ENCODE measurements at places on chromosomes 11 and 22. TPM values are rescaled to one million over a fixed set of nuclear protein-coding genes. Genes with fewer than 3 reads are reported as not detected.

Gene NOL12
- total RNA-seq, result 31.4 TPM

Gene ADM2
- total RNA-seq, result 0.76 TPM

Gene LGALS12
- total RNA-seq, result not detected

Gene TECTA
- total RNA-seq, result 0.08 TPM

Gene ANGPTL5
- total RNA-seq, result not detected

Gene UVRAG
- total RNA-seq, result 17.2 TPM

GRCh38 chr22:31857247-31857646, 87.1 kb upstream of the YWHAH start:
- no peaks in the 10 kb centered on the region for H3K4me1 ChIP-seq
- peaks cover 3% of the 10 kb centered on the region for H3K36me3 ChIP-seq
- no peaks in the 10 kb centered on the region for H3K27me3 ChIP-seq
- no peak overlapping the region for H3K4me3 ChIP-seq

DNA sequence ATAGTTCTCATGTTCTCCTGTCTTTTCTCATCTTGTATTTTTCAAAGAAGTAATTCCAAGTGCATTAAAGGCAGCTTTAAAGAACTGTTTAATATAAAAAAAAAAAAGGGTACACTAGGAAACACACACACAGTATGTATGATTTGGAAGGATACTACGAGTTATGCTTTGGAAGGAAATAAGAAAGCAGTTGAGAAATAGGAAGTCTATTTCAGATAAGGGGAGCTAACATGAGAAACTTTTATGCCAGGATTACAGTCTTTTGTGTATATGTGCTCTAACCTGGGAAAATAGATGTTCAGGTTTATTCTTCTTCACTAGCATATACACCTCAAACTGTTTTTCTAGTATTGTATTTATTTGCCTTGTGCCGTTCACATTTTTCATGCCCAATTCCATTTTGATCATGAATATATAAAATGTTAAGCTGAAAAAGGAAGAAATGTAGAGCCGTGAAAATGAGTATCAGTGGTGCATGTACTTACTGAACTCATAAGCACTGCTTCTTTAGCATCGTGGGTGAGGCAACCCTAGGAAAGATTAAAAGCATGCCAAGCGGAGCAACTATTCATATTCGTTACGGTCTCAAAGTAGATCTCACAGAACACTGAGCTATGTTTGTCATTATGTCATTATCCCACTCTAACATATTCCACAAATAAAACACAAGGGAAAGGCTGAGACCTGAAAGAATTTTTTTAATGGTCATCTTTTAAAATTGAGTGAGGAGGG, 59.6 kb downstream of the GUCY1A2 start:
- H3K4me1 ChIP-seq, result no peaks in the 10 kb centered on the region
- no peaks in the 10 kb centered on the region for H3K27me3 ChIP-seq
- H3K27ac ChIP-seq, result no peak overlapping the region
- no peak for DNase-seq
- H3K4me3 ChIP-seq, result no peak overlapping the region

DNA sequence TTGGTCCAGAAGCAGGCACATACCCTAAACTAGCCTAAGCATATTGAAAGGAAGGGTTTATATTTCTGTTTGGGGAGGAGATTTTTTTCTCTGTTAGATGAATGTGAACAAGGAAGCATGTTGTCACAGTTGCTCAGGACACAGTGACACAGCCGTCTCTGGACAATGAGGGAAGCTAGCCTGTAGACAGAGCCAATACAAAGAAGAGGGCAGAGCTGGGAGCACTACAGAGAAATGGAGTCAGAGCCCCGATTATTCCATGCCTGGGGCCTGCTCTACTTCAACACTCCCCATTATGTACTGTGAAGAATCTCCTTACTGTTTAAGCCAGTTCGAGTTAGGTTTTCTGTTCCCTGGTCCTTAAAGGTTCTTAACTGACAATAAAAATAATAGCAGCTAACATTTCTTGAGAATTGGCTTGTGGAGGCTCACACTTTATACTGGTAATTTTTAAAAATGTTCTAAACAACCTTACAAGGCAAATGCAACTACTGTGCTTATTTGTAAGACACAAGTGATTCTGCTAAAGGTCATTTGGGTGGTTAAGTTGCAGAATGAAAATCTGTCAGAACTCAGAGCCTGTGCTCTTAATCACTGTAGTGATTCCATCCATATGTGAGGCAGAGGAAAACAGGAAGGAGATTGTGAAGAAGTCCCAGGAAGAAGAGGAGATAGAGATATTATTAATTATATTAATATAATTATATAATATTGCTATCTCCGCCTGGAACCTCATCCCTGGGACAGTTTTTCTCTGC, 58.8 kb upstream of the RRAS2 start:
- H3K36me3 ChIP-seq, result no peaks in the 10 kb centered on the region
- no peaks in the 10 kb centered on the region for H3K27me3 ChIP-seq
- no peak overlapping the region for H3K4me3 ChIP-seq
- H3K27ac ChIP-seq, result no peak overlapping the region

GRCh38 chr11:98564881-98565280, 455.9 kb upstream of the CNTN5 start:
- no peak overlapping the region for H3K4me3 ChIP-seq
- no peak overlapping the region for H3K27ac ChIP-seq
- DNase-seq, result no peak
- H3K36me3 ChIP-seq, result no peaks in the 10 kb centered on the region
- no peaks in the 10 kb centered on the region for H3K27me3 ChIP-seq

GRCh38 chr11:2698386-2699184, 1.2 kb downstream of the KCNQ1OT1 start:
- H3K27ac ChIP-seq, result peak overlapping the region; percentile 78
- no peak for DNase-seq
- H3K4me1 ChIP-seq, result peaks cover 63% of the 10 kb centered on the region

DNA sequence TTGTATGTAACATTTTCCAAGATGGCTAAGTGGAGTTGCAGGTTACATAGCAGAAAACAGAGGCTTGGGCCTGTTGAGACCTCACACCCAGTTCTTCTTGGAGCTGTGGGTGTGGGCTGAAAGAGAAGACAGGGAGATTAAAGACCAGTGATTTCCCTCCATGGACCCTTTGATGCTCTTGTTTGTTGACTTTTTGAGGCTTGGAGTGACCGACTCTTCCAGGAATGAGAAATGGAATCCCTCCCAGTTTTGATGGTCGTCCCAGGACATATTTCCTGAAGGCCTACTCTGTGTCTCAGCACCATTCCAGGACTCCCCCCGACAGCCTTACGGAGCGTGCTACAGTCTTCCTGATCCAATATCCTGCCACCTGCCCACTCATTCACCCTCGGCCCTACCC, 96.9 kb downstream of the PTPRJ start:
- H3K4me3 ChIP-seq, result no peak overlapping the region
- H3K27me3 ChIP-seq, result no peaks in the 10 kb centered on the region
- H3K27ac ChIP-seq, result no peak overlapping the region
- no peaks in the 10 kb centered on the region for H3K36me3 ChIP-seq

DNA sequence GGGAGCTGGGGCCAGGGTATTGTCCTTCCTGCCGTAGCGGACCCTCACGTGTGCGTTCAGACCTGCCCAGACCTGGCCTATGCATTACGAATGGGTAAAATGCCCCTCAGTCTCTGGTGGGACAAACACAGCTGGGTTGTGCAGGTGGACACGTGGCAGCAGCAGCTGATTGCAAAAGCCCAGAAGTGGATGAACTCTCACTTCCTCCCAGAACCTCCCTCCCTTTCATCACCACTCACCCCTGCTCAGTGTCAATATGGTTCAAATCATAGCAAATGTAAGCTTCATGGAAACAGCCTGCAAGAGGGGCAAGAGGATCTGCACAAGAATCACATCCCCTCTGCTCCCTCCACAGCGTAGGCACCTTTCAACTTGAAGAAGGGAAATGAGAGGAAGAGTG, 352.1 kb downstream of the OPCML start:
- no peaks in the 10 kb centered on the region for H3K4me1 ChIP-seq
- H3K4me3 ChIP-seq, result no peak overlapping the region
- H3K27me3 ChIP-seq, result peaks cover 12% of the 10 kb centered on the region
- DNase-seq, result no peak
- H3K36me3 ChIP-seq, result no peaks in the 10 kb centered on the region

- H3K36me3 ChIP-seq, result no peaks in the 10 kb centered on the region
- no peak for DNase-seq
- H3K4me3 ChIP-seq, result no peak overlapping the region
- H3K27ac ChIP-seq, result no peak overlapping the region
- no peaks in the 10 kb centered on the region for H3K4me1 ChIP-seq
Observed at GRCh38 chr11:88555829-88556202, 218.3 kb upstream of the CTSC start.

DNA sequence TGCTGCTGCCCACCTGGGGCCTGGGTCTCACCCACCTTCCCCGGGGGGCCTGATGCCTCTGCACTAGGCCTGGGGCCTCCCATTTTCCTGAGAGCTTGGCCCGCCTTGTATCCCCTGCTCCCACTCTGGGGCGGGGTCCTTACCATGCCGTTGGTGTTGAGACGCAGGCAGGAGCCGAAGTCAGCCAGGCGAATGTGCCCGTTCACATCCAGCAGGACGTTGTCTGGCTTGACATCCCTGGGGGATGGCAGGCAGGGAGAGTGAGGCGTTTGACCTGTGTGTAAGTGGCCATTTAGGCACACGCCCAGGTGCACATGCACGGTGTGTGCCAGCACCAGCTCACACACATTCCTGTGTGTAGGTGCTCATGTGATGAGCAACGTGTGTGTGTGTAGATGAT, 5.1 kb downstream of the CDC42BPG start:
- H3K4me3 ChIP-seq, result no peak overlapping the region
- H3K27me3 ChIP-seq, result no peaks in the 10 kb centered on the region
- DNase-seq, result no peak

GRCh38 chr11:11390068-11390771, 37.2 kb upstream of the CSNK2A3 start:
- H3K36me3 ChIP-seq, result no peaks in the 10 kb centered on the region
- DNase-seq, result no peak
- H3K4me3 ChIP-seq, result no peak overlapping the region
- no peaks in the 10 kb centered on the region for H3K4me1 ChIP-seq
- H3K27ac ChIP-seq, result no peak overlapping the region
- H3K27me3 ChIP-seq, result peaks cover 7% of the 10 kb centered on the region

DNA sequence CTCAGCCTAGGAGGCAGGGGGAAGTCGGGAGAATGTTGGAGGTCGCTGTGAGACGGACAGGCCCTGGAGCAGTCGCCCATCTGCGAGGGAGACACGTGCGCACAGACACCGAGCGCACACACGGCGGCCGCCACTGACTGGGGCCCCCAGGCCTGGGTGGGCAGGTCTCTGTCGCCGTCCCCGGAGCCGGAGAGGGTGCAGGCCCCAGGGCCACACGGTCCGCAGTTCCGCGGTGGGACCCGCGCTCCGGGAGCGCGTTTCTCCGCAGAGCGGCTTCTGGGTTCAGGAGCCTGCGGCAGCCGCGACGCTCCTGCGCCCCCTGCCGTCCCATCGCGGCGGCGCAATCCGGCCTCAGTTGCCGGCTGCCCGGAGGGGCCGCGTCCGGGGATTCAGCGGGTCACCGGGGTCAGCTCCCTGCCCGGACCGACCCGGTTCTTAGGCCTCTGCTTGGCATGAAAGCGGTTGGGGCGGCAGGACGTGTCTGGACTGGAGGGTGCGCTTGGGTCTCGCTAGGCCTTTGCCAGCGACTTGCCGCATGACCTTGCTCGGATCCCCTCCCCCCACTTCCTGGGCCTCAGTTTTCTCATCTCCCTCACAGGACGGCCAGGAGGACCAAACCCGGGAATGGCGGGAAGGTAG, 31.2 kb downstream of the PDE2A start:
- H3K27me3 ChIP-seq, result peaks cover 14% of the 10 kb centered on the region
- no peak for DNase-seq
- 0 out of 2 replicates have a peak overlapping the region, but pooled peaks have one; percentile 13 for H3K4me3 ChIP-seq
- no peak overlapping the region for H3K27ac ChIP-seq
- H3K4me1 ChIP-seq, result peaks cover 8% of the 10 kb centered on the region

- H3K27ac ChIP-seq, result no peak overlapping the region
- DNase-seq, result peak; percentile 31
- H3K36me3 ChIP-seq, result peaks cover 2% of the 10 kb centered on the region
Observed at GRCh38 chr11:94171693-94172440, 43.2 kb downstream of the PANX1 start.

DNA sequence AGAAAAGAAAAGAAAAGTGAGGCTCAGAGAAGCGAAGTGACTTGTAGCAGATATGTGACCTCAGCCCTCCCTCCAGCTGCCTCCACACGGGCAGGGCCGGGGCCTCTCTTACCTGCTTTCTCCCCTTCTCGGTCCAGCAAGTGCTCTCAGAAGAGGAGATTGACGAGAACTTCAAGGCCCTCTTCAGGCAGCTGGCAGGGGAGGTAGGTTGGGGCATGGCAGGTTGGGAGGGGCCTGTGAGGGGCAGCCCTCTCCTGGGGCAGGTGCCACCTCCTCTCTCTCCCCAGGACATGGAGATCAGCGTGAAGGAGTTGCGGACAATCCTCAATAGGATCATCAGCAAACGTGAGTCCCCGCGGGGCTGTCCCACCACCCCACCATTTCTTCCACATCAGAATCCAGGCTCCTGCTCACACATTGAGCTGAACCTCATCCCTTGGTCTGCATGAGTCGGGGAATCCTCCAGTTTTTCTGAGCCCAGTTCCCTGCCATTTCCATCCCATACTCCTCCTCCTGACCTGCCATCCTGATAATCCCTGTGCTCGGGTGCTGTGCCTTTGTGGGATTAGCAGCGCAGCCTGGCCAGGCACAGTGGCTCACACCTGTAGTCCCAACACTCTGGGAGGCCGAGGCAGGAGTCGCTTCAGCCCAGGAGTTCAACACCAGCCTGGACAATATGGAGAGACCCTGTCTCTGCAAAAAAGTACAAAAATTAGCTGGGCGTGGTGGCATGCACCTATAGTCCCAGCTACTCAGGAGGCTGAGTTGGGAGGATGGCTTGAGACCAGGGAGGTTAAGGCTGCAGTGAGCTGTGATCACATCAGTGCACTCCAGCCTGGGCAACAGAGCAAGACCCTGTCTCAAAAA, 26.4 kb downstream of the CAPN1 start:
- no peak overlapping the region for H3K27ac ChIP-seq
- peaks cover 28% of the 10 kb centered on the region for H3K36me3 ChIP-seq
- DNase-seq, result no peak
- no peak overlapping the region for H3K4me3 ChIP-seq
- no peaks in the 10 kb centered on the region for H3K4me1 ChIP-seq

GRCh38 chr11:33940538-33940815, 48.6 kb upstream of the LMO2 start:
- no peaks in the 10 kb centered on the region for H3K27me3 ChIP-seq
- no peaks in the 10 kb centered on the region for H3K4me1 ChIP-seq
- DNase-seq, result no peak
- H3K36me3 ChIP-seq, result no peaks in the 10 kb centered on the region
- H3K27ac ChIP-seq, result no peak overlapping the region
- no peak overlapping the region for H3K4me3 ChIP-seq

DNA sequence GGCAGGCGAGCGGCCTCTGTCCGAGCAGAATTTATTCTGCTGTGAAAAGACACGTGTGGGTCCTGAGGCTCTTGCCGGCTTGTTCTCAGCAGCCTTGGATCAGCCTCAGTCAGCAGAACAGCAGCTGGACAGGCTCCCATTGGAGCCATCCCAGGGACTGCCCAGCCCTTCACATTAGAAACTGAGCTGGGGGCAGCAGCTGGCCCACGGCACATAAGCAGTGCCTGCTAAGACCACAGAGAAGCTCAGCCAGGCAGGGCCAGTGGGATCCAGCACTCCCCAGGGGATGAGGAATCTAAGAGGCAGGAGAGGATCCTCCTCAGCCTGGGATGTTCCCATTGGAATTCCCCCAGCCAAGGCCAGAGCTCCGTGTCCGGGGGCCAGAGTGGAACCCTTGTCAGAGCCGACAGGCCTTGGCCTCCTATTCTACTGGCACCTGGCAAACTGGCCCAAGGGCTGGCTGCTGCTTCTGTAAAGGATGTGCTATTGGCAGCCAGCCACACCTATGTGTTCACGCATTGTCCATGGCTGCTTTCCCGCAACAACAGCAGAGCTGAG, 18.2 kb downstream of the RTN4R start:
- H3K4me1 ChIP-seq, result no peaks in the 10 kb centered on the region
- DNase-seq, result no peak
- H3K4me3 ChIP-seq, result no peak overlapping the region
